ENCODE measurements at places on chromosomes 6 and 20. TPM values are rescaled to one million over a fixed set of nuclear protein-coding genes. Genes with fewer than 3 reads are reported as not detected.

DNA sequence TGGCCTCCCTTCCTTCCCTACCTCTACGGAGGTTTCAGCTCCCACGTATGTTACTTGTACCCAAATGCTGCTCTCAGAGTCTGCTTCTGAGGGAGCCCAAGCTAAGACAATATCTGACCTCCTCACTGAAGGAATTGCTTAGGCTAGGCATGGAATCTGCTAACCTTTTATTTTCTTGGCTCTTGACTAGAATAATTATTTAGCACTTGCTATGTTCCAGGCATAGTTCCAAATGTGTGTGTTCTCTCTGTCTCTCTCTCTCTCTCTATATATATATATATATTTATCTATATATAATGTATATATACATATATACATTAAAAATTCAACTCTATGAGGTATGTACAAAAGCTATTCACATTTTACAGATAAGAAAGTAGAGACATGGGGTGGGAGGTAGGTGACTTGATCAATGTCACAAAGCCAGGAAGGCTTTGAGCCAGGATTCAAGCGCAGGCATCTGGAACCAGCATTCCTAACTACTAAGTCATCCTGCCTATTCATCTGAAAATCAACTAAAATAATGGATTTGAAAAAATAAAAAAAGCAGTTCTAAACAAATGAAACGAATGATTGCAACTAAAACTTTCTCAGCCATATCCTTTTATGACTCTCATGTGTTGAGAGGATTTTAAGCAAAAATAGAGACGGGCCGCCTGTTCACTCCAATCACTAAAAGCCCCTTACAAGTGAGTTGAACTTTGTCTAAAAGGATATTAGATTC, 189.7 kb upstream of the JAG1 start:
- no peak for DNase-seq

DNA sequence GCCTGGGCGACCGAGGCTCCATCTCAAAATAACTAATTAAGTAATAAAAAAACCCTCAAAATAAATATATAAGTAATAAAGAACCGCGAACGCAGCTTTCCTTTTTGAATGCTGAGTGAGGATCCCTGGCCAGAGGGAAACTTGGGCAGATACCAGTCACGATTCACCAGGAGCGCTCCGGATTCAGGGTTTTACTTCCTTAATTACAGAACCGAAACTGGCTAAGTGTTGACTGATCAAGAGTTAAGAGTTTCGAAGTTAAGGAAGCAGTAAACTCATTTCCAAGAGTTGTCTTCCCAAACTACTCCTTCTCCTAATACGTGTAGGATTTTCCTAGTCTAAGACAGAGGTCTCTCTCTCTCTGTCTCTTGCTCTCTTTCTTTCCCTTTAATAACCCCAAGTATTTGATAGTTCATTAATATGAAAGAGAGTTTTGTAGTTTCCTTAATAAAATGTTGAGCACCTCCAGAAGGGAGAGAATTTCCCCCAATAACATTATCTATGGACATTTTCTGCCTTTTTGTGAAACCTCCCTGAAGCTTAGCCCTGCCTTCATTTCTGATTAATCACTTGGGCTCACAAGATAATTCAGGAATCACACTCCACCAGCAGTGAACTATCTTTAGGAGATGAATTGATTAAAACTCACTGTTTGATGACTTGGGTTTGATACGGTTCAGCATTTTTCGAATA, 61.4 kb upstream of the ZNF217 start:
- no peak for DNase-seq

DNA sequence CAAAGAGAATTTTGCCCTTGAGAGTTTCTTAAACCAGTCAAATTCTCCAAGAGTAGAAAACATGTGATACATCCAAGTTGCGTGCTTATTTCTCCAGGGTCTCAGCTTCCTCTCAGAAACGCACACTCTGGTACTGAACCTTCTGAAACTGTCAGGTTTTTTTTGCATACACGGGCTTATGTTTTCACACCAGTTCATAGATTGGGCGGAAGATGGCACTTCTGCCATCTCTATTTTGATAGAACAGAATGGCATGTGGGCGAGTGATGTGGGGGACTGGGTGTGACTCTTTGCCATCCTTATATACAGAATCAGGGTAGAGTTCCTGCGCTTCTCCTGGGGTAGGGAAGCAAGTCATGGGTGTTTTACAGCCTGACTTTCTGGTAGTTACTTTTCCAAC, 56.4 kb downstream of the ADTRP start:
- no peak for DNase-seq

TMEM244 gene
- not detected for total RNA-seq

DNA sequence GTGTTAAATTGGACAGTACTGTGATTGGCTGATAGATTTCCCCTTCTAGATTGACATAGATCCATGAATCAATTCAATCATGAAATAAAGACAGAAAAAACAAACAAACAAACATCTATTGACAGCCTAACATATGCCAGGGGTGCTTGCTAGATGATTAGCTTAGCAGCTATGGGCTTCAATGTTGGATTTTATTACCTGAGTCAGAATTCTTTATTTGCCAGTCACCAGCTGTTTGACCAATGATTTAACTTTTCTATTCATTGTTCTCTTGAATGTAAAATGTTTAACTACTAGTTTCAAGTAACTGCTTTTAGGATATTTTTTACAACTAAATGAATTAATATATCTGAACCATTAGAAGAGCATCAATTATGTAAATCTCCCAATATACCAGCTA, 901.3 kb upstream of the CITED2 start:
- no peak for DNase-seq

GRCh38 chr6:35194390-35194789, 19.4 kb upstream of the SCUBE3 start:
- no peak for DNase-seq

KCNQ5 gene
- total RNA-seq, result 3.9 TPM

Data from vagina (tissue), 2 donors.